Activated naive CD4-positive, alpha-beta T cell treated with anti-CD3 and anti-CD28 coated beads, Interleukin-2, amount 10 ng/mL, durations not matched to agents 7 days and 5 days (primary cell): ENCODE measurements at places on chromosomes 12 and 14.
A peak's percentile ranks its signal among the peaks of the same experiment; 100 is the strongest.

- peak; percentile 89 for DNase-seq
These were observed 1.7 kb upstream of the DUSP6 start for GRCh38 chr12:89353823-89354611.

DNA sequence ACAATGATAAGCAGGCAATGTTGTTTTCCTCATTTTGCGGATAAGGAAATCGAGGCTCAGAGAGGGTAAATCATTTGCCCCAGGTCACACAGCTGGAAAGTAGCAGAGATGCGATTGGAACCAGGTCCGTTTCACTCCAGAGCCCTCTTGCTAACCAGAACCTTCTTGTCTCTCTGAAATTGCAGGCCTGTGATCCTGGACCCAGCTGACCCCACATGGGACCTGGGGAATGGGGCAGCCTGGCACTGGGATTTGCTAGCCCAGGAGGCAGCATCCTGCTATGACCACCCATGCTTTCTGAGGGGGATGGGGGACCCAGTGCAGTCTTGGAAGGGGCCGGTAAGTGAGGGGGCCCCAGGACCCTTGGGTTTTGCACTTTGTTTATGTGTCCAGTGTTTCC, 9.5 kb downstream of the OAS3 start:
- no peak for DNase-seq

GRCh38 chr14:59277659-59278058, 89.2 kb downstream of the DAAM1 start:
- no peak for DNase-seq

DNA sequence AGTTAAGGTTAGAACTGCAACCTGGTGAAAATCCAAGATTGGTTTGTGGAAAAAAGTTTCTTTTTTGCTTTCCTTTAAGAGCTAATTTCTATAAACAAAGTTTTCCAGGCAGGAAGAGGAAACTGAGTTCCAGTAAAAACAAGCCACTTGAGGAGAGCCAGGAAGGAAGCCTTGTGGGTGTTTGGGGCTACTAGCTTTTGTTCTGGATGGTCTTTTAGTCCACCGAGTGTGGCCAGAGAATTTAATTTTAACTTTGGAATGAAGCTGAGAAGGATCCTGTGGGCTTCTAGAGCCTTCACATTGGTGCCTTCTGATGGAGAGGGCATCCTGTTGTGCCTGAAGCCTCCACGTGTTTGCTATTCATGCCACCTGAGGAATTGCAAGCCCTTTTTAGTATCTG, 327.9 kb downstream of the C12orf75 start:
- DNase-seq = no peak

DNA sequence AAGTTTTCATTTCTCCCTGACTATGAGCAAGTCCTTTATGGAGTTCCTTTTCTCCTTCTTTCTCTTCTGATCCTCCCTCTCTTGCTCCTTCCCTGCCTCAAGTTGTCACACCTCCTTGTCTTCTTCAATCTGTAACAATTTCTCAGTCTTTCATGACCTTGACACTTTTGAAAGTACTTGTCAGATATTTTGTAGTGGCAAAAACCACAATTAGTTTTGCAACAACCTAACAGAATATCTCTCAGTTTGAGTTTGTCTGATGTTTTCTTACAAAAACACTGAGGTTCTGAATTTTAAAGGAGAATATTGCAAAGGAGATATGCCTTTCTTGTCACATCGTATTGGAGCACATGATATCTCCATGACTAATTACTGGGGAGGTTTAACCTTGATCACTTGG, 4.1 kb upstream of the CRADD start:
- no peak for DNase-seq

DNA sequence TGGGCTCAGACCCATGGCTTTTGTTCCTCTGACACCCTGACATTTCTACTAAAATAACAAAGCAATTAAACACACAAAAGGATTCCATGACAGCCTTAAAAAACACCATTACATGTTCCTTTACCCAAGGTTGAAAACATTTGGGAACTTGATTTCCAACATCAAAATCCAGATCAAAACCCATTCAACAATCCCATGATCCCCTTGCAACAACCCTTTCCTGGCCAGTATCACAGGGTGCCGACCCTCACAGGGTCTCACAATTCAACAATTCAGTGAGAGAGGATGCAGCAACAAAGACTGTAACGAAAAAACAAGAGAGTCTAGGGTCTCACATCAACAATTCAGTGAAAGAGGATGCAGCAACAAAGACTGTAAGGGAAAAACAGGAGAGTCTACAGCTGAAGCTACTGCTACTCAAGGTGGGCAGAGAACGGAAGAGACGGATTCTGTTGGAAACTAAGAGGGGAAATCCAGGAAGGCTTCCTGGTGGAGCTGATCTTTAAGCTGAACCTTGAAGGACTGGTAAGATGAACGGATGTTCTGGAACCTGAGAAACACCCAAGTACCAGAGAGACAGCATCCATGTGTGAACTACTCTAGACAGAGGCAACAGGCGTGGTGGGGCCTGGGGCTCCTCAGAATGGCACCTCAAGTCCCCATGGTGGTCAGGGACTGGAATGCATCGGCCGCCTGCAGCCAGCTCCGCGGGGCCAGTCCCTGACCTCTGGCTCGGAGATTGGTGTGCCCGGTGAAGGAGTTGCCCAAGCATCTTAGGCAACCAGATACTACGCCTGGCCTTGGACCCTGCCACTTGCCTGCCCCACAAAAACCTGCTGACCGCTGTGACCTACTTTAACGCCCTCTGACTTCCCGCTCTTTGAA, 22.7 kb upstream of the ZFP36L1 start:
- DNase-seq = no peak

DNA sequence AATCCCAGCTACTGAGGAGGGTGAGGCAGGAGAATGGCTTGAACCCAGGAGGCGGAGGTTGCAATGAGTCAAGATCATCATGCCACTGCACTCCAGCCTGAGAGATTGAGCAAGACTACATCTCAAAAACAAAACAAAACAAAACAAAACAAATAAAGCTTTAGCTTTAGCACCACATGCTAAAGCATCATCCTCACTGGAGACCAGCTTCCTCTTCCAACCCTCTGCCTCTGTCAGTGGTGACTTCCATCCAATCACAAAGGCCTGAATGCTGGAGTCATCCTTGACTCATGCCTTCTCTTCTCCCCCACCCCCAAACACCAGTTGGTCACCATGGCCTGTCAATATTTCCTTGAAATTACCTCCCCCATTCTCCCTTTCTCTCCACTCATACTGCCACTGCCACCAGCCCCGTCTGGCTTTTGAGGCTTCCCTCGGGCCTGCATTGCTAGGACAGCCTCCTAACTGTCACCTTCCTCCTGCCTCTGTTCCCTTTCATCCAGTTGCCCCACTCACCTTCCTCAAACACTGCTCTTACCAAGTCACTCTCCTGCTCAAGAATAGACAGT, 1.4 kb downstream of the ZNF385A start:
- no peak for DNase-seq
